ENCODE measurements at places on chromosomes 2 and 18. TPM values are rescaled to one million over a fixed set of nuclear protein-coding genes. Genes with fewer than 3 reads are reported as not detected.
A peak's percentile ranks its signal among the peaks of the same experiment; 100 is the strongest.

PNPT1 gene
- total RNA-seq: 35.8 TPM

GPR55 gene
- total RNA-seq: 4.5 TPM

FLACC1 gene
- total RNA-seq: 4.6 TPM

SIX3 gene
- total RNA-seq: not detected

REL gene
- total RNA-seq: 211 TPM

REEP1 gene
- not detected for total RNA-seq

ACTG2 gene
- total RNA-seq: not detected

C1QL2 gene
- not detected for total RNA-seq

CHRNG gene
- not detected for total RNA-seq

SKOR2 gene
- total RNA-seq: not detected

DNA sequence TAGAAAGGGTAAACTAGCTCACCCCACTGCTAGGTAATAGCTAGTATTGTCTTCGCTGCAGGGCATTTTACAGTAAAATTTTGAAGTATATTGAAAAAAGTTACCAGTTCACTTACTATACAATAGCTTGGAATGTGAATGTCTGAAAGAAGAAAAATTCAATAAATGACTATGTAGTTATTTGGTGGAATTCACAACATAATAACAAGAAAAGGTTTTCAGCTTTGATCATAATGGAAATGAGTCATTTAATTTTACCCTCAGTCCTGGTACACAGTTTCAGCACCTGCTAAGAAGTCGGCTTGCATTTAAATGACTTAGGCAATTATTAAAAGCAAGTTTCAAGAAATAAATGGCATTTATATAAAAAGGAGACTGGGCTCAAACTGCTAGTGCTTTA lies 90.4 kb downstream of the NUP35 start:
- no peak for DNase-seq

- no peak for DNase-seq
Observed at GRCh38 chr2:7180638-7181370, 263.6 kb downstream of the RNF144A start.

GRCh38 chr2:240024766-240025165 lies 376 bp downstream of the NDUFA10 start:
- DNase-seq: no peak

DNA sequence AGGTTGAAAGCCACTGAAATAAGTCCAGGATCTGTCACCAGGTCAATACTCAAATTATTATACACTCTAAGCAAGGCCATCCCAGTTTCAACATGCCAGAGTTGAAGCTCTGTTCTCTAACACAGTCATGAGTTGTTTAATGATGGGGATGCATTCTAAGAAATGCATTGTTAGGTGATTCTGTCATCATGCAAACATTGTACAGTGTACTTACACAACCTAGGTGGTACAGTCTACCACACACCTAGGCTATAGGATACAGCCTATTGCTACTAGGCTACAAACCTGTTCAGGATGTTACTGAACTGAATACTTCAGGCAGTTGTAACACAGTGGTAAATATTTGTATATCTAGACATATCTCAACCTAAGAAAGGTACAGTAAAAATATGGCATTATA lies 162.2 kb downstream of the BAZ2B start:
- DNase-seq: no peak

GRCh38 chr2:9303528-9304225 lies 97.1 kb downstream of the ASAP2 start:
- no peak for DNase-seq

DNA sequence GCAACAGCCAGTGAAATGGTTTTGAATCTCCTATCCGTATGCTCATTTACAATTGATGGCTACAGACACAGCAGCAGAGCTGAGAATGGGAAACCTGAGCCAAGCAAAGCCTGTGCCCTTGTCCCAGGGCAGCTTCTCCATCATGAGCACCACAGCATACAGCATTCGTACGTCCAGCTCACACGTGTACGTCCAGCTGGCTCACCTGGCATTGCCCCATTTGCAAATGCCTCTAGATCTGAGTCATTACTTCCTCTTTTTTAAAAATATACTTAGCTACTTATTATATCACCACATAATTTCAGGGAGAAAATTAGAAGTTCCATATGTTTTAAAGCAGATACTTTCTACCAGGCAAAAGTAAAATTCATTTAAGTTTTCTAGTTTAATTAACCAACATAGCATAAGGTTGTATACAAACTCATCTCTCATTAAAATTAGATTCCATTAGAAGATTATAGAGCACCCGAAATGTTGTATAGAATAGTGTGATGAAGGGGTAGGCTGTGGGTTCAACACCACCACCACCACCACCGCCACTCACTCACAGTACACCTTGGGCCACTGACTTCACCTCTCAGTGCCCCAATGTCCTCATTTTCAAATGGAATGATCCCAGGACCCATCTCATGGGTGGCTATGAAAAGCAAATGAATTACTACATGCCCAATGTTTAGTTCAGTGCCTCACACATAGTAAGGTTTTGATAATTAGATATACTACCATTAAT lies 31.4 kb upstream of the TMEM177 start:
- DNase-seq: no peak

DNA sequence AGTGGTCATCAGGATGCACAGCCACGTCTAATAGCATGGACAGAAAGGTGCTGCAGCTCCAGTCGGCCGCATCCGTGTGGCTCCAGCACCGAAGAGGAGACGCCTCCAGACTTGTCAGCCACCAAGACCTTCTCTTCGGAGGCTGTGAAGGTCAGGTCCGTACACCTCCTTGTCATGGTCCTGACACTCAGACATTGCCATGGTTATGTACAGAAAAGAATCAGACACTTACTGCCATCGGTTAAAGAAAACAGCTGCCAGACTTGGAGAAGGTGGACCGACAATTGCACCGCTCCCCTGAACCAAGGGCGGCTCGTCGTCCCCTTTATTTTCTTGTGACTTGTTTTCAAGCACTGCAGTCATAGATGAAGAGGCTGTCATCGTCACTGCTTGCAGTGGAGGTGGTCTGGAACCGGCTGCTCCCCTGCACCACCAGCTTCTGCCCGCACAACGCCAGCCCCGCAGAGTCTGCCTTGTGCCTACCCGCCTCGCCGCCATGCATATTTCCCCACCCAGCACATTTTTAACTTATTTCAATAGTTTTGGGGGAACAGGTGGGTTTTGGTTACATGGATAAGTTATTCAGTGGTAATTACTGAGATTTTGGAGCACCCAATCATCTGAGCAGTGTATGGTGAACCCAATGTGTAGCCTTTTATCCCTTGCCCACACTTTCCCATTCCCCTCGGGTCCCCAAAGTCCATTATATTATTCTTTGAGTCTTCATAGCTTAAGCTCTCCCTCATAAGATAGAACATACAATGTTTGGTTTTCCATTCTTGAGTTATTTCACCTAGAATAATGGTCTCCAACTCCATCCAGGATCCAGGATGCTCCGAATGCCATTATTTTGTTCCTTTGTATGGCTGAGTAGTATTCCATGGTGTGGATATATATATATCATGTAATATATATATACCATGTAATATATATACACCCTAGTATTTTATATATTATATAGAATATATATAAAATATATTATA lies 18.1 kb downstream of the FBXO48 start:
- DNase-seq: no peak

DNA sequence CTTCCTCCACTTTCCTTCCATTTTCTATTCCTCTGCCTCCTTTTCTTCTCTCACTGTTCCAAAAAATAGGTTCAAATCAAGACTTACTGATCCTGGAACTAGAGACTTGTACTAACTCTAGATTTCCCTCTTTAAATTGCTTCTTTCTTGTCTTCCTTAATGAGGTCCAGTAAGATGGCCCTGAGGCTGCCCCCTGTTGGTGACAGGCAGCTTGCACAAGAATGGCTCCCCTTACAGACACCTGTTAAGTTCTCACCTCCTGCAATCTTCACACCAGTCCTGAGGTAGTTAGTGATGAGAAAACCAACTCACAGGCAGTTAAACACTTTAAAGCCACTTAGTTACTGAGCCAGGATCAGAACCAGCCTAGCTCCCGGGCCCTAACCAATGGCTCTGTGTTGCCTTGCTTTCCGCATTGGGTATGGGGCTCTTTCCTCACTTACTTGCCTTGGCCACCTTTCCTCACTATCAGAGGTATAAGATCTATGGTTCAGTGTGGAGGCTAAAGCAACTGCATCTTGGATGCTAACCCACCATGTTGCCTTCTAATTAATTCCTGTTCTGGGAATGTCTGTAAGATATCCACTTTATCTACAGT lies 130.6 kb downstream of the AKAIN1 start:
- no peak for DNase-seq

DNA sequence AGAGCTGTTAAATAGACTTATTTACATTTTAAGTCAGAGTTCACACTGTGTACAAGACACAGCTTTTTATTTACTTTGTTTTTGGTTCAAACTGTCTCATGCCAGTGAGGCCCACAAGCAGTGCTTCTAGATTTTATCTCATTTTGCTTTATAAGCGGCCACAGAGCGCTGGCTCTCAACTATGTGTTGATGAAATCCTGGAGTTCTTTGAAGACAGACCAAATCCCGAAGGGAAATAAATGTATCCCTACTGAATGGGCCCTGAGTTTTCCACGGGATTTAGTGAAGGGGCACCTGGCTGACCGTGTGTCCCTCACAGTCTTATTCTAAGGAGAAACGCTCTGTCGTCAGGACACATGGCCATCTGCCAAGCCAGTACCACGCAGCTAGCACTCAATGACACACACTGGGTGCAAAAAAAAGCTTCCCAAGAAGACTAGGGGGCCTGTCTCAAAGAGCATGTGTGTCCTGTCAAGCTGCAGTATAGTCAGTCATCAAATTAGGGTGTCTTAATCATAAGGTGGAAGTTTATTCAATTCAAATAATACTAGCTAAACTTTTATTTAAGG lies 23.4 kb downstream of the LYPD1 start:
- no peak for DNase-seq

GRCh38 chr18:70299393-70299792 lies 10.5 kb downstream of the SOCS6 start:
- DNase-seq: no peak

DNA sequence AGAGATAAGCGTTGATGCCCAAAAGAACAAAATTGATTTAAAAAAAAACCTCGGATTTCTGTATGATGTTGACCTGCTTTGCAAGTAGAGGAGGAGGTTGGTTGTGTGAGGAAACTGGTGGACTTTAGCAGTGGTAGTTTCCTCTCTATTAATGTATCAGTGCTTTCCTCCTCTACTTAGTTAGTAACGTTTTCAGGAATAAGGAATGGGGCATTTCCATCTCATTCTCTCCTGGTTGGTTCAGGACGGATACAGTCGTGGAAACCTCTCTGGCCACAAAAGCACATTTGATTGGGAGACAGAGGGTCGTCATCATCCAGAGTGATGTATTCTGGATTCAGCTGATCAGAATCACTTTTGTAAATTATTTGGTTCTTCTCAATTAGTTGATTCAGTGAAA lies 1.5 kb downstream of the FHOD3 start:
- no peak for DNase-seq

GRCh38 chr2:86441882-86442641 lies 891 bp downstream of the KDM3A start:
- DNase-seq: peak; percentile 54

- no peak for DNase-seq
Observed at GRCh38 chr2:215970425-215970824, 42.9 kb downstream of the MREG start.

- no peak for DNase-seq
Observed at GRCh38 chr2:218289639-218290315, 2.5 kb downstream of the TMBIM1 start.

GRCh38 chr2:64792300-64792699 lies 138.6 kb upstream of the SERTAD2 start:
- DNase-seq: no peak

- DNase-seq: peak; percentile 57
Observed at GRCh38 chr2:96527286-96528005, 9.1 kb upstream of the ARID5A start.

GRCh38 chr18:5912566-5912965 lies 17.2 kb upstream of the TMEM200C start:
- DNase-seq: no peak

DNA sequence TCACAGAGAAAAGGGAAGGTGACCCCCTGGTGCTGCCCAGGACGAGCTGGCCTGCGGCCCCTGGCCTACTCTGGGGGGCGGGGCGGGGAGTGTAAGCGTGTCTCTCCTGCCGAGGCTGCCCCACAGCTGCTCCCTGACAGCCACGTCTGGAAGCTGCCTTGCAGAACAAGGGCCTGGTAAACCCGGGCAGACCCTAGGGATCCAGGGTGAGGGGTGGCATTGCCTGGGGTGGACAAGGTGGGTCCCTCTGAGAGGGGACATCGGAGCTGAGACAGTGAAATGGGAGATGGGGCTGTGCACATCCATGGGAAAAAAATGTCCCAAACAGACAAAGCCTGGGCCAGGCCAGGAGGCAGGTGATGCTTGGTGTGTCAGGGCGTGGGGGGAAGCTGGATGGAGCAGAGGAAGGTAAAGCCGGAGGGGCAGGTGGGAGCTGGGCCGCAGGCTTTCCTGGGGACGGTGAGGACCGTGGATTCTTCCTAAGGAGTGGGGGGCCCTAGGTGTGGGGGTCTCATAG lies 66.0 kb upstream of the HDAC4 start:
- DNase-seq: no peak

- peak; percentile 24 for DNase-seq
Observed at GRCh38 chr2:24050041-24050979, 769 bp downstream of the FKBP1B start.

DNA sequence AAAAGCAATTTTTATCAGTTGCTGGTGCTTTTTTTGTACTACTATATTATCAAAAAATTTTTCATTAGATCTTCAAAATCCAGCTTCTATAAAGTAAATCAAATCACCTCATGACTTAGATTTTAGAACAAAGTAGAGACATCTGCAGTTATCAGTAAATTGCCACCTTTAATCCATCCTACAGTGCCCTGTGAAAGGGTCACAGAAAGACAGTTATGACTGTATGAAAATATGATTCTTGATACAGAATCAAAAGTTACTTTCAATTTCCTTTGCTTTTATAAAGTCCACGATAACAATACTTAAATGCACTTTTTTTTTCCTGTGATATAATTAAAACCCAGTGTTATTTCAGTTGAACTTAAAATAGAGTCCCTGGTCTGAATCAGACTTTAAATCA lies 61.4 kb downstream of the PRPF40A start:
- DNase-seq: no peak

DNA sequence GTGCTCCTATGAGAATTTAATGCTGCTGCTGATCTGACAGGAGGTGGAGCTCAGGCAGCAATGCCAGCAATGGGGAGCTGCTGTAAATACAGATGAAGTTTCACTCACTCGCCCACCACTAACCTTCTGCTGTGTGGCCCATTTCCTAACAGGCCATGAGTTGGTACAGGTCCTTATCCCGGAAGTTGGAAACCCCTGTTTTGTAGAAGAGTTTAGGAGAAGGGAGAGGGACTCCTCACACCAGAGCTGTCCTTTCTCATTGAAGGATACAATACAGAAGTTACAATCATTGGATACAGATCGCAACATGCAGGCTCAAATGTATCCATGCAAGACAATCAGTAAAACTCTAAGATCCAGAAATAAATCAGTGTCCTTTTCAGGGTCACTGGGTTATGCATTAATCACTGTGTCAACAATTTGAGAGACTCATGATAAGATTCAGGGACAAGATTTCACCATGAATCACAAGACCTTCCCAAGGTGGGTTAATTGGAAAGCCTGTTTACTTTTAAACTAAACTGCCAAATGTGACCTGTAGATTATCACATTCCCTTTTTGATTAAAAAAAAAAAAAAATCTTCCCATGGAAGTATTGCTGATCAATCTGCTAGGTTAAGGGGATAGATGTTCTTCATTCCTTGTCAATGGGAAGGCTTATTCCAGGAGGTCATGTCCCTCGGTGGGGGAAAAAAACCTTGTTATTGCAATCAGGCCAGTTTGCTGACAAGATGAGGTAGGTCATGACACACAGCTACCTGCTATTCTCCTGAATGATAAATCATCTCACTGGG lies 97.2 kb downstream of the SP100 start:
- no peak for DNase-seq
